ENCODE measurements at places on chromosomes 12 and 14.

GRCh38 chr12:112664569-112664968 lies 127.0 kb upstream of the RPH3A start:
- no peak for DNase-seq

- DNase-seq, result no peak
Measured at GRCh38 chr12:40405419-40405818, 180.6 kb downstream of the LRRK2 start.

DNA sequence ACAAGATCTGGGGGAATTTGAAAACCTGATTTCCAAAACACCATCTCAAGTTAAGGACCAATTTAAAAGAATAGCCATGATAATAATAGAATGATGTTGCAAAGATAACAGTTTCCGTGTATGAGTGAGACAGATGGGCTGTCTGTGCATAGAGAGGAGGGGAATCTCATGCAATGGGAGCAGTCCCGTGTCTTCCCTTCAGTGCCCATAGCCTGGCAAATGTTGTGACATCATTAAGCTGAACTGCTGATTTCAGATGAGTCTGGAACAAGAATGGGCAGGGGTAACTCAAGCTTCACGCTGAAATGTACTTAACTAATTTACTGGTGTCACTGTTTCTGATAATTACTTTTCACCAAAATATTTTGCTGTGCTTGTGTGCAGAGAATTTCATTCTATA lies 454.0 kb downstream of the FOXG1 start:
- DNase-seq, result no peak

DNA sequence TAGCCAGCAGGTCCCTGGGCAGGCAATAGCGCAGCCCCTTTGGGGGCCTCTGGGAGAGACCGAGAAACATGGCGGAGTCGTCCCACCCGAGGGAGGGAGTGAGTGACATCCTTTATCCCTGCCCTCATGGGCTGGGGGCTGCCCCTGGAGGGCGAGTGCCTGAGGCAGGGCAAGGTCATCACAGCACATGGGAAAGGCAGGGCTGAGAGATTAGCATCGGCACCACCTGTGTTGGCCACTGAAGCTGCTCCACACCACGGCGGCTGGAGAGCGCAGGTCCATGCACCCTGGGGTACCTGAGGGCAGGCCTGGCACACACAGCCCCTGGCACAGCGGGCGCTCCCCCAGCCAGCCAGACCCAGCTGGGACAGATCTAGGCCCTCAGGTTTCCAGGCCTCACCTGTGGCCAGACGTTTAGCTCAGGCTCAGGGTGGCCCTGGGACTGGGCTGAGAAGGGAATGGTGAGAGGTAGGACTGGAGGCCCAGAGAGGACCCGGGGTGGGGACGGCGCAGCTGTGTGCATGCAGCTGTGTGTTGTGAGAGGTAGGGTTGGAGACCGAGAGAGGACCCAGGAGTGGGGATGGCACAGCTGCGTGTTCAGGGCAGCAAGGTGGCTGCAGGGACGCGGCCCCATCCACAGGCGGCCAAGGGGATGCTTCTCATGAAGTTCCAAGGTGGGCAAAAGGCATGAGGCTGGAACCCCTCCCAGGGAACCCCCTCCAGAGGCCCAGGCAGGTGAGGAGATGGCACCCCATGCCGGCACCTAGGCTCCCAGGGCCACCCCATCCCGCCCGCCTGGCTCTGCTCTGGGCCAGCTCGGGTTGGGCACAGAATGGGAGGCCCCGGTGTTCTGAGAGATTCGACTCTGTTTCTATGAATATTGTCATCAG lies 74.1 kb downstream of the KIF26A start:
- no peak for DNase-seq

DNA sequence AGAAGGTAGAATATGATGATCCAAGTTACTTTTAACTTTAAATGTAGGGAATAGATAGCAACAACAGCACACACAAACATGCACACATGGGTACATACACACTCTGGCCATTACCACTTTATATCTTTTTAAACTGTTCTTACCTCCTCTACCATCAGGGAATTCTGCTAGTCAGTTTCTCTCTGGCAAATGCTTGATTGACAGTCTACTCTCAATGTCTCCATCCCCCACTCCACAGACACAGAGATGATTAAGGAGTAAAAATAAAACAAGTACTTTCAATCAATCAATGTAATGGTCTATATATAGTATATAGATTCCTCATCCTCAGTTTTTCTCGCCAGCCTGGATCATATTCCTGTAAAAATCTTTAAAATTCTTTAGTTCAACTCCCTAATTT lies 16.1 kb upstream of the STRN3 start:
- DNase-seq, result no peak

DNA sequence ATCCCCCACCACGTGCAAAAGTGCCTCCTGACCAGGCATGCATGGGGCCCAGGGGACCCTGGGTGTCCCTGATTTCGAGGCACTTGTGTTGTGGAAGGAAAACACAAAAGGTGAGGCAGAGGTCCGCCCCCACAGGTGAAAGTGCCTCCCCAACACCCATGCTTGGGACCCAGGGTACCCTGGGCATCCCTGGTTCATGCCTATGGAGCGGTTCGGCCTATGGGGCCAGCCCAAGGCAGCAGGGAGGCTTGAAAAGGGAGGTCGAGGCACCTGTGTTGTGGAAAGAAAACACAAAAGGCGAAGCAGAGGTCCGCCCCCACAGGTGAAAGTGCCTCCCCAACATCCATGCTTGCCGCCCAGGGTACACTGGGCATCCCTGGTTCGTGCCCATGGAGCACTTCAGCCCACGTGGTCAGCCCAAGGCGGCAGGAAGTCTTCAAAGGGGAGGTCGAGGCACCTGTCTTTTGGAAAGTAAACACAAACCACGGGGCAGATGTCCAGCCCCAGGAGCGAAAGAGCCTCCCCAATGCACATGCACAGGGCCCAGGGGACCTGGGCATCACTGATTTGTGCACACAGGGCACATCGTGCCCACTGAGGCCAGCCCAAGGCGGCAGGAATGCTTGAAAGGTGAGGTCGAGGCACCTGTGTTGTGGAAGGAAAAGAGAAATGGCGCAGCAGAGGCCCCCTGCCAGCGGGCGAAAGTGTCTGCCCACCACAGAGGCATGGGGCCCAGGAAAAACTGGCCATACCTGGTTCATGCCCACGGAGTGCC lies 375.5 kb downstream of the ALG10 start:
- no peak for DNase-seq

DNA sequence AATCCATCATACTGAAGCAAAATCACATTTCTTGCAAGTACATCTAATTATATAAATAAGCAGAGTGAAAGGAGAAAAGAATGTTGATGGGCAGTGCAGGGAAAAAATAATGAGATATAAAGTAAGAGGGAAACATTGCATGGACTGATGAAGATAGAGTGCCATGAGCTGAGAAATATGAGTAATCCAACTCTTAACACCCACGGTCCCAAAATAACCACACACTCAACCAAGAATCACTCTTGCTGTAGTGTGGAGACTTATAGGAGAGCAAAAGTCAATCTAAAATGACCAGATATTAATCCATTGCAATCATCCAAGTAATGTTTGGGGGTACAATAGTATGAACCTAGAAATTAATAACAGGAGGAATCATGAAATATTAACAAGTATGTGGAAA lies 40.2 kb downstream of the MYF5 start:
- DNase-seq, result no peak

DNA sequence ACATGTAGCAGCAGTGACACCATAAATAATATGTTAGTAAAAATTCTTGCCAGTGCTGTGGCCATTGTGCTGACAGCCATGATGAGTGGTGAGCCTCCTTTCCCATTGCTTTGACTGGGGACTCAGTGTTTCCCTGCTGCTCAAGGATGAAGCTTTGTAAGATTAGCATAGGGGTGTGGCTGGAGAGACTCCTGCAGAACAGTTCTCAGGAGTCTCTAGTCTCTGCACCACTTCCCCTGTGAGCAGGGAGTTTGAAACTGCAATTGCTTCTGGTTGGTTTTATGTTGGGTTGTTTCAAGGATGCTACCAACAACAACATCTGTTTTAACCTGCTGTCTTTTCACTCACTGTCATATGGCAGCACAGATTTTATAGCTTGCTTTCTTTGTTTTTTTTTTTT lies 41.4 kb downstream of the ZC3H14 start:
- no peak for DNase-seq

- no peak for DNase-seq
Measured at GRCh38 chr12:61863811-61864210, 396.4 kb upstream of the USP15 start.

DNA sequence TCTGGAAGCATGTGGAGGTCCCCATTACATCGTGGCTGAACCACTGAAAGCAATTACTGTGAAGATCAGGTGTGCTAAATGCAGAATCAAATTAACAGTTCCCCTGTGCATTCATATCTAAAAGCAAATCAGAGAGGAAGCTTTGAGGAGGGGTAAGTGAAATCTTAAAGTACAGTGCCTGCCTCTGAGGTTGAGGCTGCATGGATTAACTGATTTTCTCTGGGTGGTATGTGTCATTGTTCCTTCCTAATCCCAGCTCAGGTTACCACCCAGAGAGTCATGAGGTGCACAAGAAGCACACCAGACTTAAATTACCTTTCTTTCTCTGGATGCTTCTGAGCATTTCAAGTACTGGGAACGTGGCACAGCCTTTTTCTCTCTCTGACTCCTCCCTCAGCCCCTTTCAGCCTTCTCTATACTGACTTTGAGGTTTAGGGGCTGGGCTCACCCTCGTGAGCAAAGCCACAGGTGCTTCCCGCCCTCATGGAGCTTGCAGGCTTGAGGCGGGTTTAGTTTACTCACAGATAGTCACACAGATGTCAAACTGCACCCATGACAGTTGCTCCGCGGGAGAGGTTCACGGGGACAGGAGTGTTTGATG lies 237.6 kb upstream of the CRY1 start:
- DNase-seq, result no peak

GRCh38 chr12:126506426-126507182 lies 1441.4 kb downstream of the AACS start:
- no peak for DNase-seq

DNA sequence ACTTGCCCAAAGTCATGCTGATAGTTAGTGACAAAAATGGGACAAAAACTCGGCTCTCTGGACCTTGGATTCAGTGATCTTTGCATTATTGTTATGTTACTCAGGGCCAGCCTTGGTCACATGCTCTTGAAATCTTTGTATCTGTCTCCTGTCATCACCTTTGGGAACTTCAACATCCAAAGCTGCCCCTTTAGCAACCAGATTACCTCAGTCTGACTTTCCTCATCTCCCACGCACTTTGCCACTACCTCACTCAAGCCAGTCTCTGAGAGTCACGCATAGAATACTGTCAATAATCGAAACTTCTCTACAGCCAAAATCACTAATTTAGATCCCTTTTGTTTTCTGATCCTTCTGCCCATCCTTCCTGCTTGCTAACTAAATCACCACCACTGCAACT lies 90.8 kb upstream of the DAAM1 start:
- no peak for DNase-seq

GRCh38 chr14:82159624-82160023 lies 626.0 kb upstream of the SEL1L start:
- no peak for DNase-seq

DNA sequence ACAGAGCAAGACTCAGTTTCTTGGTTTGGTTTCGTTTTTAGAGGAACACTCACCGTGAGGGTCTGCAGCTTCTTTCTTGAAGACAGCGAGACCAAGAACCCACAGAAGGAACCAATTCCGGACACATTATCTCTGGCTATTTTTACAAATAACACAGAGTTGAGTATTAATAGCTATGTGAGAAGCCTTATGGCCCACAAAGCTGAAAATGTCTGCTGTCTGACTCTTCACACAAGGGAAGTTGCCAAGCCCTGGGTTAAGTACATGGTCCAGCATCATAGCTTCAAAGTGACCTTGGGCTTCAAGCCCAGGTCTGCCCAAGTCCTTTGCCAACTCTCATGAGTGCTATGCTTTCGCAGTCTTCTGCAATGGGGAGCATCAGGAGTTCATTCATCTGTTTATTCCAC lies 2.6 kb upstream of the LGMN start:
- DNase-seq, result no peak

- no peak for DNase-seq
Measured at GRCh38 chr14:94568186-94568585, 6.9 kb downstream of the SERPINA4 start.

DNA sequence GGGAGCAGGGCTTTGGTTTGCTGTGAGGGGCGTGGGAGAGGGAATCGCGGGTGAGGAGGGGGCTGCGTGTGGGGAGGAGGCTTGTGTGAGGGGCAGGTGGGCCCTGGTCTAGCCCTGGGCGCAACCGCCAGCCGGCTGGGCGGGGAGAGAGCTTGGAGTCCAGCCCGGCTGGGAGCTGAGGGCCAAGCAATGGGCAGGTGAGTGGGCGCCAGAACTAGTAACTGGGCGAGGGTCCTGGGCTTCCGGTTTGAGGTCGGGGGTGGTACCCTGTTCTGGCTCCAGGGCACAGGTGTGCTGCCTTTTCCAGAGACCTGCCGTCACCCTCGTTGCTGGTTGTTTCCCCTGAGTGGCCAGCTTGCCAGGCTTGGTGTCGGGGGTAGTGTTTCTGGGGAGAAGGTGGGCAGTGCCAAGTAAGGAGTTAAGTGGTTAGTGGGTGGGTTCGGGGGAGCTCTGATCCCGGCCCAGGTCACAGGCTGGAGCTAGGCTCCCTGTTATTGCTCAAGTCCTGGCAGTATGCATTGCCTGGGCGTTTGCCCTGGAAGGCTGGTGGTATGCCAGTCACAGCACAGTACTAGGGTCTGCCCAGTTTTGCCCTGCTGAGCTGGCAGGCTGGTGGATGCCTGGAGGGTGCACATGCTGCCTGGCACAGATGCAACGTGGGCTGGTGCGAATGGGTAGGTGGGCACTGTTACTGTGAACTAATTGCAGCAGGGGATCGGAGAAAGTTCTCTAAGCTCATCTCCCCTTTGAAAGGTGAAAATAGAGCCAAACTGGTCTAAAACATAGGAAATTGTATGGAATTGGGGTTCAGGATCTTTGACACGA lies 683 bp downstream of the CIPC start:
- no peak for DNase-seq

DNA sequence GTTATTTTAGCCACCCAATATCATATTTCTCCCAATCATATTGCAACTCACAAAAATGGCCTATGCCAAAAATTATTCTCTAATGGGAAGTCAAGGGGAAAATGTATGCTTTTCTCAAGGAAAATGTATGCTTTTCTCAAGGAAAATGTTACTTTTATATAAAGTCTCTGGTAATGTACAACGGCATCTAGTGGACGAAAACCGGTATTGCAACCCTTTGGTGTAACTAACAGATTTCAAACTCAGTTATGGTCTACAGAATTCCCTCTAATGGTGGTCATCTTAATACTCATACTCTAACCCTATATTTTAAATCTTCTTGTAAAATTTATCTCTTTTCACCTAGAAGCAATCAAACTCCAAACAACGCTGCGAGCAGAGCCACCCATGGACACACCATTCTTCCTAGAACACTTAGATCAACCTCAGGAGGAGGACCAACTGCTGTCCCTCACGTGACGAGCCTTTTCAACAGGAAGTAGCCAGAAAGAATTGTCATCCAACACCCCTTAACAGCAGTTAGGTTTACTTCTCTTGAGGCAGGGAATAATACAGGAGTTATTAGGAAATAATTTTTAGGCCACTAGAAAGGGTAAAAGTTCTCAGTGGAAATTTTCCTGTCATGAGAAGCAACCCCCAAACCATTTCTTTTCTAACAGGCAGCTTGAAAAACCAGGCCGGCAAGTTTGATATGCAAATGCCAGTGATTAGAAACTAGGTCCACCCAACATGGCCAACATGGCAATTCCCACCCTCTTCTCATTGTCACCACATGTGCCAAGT lies 20.1 kb downstream of the APOBEC1 start:
- peak; percentile 12 for DNase-seq

All from activated naive CD4-positive, alpha-beta T cell treated with Interleukin-2 at 50 U/mL for 16 hours (primary cell).